ENCODE measurements at places on chromosomes 12 and 14.

- DNase-seq = no peak
Measured at GRCh38 chr14:56894591-56894991, 84.3 kb upstream of the OTX2 start.

GRCh38 chr12:117835156-117835555 lies 133.6 kb downstream of the KSR2 start:
- DNase-seq = no peak

- no peak for DNase-seq
Measured at GRCh38 chr12:114440270-114441038, 34.5 kb upstream of the TBX5 start.

DNA sequence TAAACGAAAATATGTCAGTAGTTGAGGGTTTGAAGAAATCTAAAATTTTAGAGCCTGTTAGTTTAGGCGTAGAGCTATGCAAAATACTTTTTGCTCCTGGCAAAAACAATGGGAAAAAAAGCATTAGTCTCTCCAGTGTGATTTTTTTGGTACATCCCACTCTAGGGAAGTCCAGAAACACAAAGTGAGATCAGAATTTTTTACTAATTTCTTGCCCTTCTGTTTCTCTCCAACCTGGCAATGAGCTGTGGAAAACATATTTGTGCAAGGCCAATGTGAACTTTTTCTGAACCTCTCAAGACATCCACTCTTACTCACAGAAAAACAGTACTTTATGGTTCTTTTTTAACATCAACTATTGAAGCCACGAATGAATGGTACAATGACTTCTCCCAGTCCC lies 56.9 kb upstream of the DCN start:
- no peak for DNase-seq

GRCh38 chr14:95183532-95184412 lies 26.4 kb upstream of the DICER1 start:
- DNase-seq = no peak

GRCh38 chr12:93855261-93855660 lies 178.1 kb downstream of the CRADD start:
- no peak for DNase-seq

- no peak for DNase-seq
Measured at GRCh38 chr12:50052964-50053363, 4.4 kb upstream of the ASIC1 start.

DNA sequence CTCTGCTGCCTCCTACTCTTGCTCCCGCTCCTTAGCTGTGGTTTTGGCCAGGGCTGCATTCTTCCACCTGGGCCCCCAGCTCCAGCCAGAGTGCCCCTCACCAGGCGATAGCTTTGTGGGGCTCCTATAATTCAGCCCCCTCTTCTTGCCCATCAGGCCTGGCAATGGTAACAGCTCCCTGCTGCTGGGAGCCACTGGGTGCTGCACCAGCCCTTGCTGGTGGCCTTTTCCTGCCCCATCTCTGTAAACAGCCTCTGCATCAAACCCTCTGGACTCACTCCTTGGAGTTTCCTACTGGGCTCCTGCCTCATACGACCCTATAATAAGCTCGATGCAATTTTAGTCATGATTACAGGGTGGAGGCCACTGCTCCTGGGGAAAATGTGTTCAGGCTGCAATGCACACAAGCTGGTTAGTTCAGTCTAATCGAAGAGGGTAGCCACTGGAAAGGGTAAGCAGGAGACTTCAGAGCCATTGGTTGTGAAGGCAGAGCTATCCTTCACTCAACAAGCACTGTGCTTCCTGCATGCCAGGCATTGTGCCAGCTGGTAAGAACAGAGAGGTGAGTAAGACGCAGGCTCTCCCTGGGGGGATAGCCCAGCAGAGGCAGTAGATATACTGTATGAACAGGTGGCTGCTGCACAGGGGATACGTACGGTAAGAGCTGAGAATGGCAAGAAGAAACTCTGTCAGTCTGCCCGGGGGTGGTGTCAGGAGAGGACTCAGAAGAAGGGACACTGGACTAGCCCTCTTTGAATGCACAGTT lies 24.7 kb downstream of the CLMN start:
- no peak for DNase-seq

DNA sequence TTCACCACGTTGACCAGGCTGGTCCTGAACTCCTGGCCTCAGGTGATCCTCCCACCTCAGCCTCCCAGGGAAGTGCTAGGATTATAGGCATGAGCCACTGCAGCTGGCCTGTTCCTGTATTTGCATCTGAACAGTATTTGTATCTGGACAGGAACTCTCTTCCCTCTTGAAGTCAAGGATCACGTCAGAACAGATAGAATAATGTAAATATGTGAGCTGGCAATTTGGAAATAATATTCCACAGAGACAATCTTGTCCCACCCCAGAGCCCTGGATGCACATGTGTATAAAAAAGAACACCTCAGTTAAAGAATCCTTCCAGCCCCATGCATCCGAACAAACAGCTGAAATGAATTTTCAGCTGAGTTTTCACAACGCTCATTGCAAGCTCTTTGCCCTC lies 118.3 kb downstream of the VEZT start:
- DNase-seq = no peak

DNA sequence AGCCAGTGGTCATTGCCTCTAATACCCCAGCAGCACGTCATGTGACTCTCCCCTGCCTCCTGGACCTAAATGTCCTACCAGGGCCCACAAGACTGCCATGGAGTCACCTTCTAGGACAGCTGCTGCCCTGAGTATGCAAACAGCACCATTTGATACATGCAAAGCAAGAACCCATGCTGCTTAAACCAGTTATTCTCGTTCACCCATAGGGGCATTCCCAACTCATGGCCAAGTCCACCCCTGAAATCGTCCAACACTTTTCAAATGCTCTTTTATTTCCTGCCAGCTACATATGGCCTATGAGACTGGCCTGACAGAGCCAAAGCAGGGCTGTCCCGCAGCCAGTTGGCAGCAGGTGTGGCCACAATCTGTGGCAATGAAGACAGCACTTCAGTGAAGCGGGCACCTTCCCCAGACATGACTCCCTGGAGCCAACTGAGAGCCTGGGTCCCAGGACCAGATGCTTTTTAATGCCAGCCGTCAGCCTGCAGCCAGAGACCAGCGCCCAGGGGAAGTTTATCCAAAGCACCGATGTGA lies 99.9 kb downstream of the BCAT1 start:
- DNase-seq = no peak

GRCh38 chr14:37968664-37969240 lies 239.0 kb upstream of the SSTR1 start:
- no peak for DNase-seq

DNA sequence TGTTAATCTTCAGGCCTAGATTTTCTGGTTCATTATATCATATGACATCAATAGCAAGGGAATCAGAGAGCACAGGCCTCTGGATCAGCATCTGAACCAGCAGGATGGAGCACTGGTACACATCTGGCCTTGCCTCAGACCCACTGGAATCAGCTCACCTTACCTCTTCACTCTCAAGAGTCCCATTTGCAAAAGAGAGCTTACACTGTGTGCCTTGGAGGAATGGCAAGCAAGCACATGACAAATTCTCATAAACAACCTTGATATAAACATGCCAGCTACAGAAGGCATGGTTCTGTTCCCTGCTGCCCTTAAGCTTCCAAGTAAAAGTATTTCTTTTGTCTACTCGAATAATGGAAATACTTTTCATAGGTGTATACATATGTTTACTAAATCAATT lies 128.6 kb upstream of the CPM start:
- no peak for DNase-seq

DNA sequence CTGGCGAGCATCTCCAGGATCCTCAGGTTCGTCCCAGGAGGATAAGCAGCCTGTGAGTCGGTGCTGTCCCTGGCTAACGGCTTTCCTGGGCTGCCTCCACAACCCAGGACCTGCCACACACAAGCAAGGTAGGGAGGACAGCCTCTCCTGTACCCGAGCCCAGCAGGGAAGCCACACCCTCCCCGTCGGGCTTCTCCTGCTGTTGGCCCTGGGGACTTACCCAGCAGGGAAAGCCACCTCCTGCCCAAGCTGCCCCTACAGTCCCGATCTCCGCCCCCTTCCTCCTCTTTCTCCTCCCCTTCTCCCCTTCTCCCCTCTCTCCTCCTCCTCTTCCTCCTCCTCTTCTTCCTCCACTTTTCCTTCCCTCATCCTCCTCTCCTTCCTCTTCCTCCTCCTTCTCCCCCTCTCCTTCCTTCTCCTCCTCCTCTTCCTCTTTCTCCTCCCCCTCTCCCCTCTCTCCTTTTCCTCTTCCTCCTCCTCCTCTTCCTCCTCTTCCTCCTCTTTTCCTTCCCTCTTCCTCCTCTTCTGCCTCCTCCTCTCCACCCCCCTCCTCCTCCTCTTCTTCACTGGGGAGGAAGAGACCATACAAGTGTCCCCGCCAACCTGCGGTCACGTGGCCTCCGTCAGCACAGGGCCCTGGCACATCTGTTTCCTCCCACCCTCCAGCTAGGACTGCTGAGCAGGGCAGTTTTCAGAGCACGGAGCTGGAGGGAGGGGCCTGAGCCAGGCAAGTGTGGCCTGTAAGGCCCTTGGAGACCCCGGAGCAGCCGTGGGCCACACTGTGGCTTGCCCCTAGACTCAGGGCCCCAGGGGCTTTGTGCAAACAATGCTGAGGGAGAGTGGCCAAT lies 17.3 kb upstream of the RFLNA start:
- no peak for DNase-seq

- no peak for DNase-seq
Measured at GRCh38 chr12:94290353-94290752, 142.0 kb downstream of the PLXNC1 start.

- no peak for DNase-seq
Measured at GRCh38 chr12:92056290-92056689, 89.4 kb downstream of the BTG1 start.

DNA sequence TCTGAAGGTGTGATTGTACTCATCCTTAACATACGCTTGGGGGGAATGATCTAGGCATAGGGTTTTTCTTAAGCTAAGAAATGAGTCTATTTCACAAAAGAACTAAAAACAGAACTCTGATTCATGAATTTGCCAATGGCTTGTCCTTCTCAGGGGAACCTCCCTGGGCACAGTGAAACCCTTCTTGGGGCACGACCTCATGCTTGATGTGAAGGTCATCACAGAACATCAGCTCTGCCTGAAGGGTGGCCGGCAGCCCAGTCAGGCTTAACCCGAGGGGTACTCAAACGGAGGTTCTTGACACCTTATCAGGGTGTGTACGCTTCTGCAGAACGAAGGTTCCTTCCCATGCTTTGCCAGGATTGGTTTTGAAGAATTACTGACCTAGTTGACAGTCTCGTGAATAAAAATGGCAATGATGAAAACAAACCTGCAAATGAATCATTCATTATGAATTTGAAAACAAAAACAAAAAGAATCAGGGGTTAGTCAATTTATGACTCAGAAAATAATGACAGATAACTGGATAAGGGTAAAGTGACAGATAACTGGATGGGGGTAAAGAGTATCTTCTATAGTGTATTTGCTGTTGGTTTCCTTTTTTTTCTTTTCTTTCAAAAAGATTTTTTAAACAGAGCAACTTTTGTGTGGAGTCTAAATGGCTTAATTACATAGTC lies 86.4 kb downstream of the GALNT8 start:
- no peak for DNase-seq

GRCh38 chr12:4271717-4272423 lies 1.7 kb upstream of the CCND2 start:
- peak; percentile 94 for DNase-seq

DNA sequence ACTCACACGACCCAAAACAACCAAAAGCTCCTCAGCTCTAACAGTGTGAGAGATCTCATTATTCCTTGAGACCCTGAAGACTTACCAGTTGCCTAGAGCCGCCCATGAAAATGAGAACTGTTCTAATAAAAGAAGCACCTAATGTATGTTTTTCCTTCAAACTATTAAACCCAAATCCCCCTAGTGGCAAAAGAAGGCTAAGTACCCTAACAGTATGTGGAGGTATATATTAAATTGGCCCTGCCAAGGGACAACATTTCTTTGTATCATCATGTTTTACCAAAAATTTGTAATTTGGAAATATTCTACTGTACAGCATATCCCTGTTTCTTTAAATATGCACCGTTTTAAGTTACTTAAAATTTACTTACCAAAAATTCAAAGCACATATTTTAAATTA lies 38.0 kb upstream of the PPFIA2 start:
- no peak for DNase-seq

DNA sequence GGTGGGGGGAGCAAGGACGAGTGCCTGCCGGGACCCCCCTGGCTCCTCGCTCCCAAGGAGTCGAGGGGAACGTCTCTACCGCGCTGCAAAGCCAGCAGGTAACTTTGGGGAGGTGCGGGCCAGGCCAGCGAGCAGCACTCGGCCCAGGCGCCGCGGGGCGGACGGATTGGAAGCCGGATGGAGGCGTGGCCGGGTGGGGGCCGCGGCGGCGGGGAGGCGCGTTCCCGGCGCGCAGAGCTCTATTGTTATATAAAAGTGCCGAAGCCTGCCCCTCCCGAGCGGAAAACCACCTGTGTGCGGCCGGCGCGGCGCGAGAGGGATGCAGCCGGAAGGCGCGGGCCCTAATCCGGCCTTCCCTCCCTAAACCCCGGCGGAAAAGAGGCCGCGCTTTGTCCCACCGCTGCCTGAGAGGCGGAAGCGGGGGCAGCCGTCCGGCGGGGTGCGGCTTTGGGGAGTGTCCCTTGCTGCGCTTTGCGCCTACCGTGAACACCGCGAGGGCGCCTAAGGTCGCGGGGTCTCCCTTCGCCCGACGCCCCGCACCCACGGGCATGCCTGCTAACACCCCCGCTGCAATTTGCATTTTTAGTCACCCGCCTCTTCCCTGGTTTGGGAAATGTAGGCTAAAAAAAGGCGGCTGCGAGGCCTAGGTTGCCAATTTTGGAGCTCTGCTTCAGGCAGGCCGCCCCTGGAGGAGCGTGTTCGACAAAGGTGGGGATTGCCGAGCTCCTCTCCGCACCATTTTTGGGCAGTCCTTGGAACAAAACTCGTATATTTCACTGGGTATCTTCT lies 1.7 kb upstream of the DUSP6 start:
- peak; percentile 71 for DNase-seq

GRCh38 chr12:47276621-47277309 lies 197.0 kb upstream of the AMIGO2 start:
- DNase-seq = peak; percentile 81

GRCh38 chr14:102584871-102585869 lies 7.3 kb upstream of the RCOR1 start:
- DNase-seq = no peak

DNA sequence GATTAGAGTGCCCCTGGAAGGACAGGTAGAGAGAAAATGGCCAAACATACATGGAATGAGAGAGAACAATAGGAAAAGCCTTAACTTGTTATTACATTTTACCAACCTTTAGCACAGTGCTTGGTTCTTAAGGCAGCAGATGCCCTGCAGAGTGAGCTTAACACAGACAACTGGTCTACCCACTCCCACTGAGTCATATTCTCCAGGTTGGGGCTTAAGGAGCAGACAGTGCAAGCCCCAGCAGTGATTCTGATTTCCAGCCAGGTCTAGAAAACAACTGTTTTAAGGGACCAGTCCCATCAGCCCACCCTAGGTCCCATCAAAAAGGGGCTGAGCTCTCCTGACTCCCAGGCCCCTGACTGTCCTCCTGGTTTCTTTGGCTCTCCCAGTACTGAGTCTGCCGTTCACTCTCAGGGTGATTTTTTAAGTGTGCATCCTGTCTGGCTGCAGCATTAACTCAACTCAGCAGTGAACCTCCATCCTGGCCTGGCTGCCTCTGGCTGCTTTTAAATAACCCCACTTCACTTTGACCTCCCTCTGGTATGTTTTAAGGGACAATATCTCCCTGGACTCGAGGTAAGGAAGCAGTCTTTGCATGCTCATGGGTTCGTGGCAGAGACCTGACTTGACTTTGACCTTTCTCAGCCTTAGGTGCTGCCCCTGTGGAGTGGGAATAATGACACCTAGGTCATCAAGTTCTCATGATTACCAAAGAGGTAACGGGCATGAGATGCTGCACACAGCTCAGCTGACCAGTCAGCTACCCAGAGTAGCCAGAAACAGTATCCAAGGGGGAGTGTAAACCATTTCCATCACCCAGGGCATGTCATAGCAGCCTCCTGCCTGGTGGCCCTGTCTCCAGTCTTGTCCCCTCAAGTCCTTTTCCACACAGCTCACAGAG lies 210.7 kb upstream of the PWP1 start:
- DNase-seq = no peak
